ENCODE measurements at places on chromosomes 5 and 9.

DNA sequence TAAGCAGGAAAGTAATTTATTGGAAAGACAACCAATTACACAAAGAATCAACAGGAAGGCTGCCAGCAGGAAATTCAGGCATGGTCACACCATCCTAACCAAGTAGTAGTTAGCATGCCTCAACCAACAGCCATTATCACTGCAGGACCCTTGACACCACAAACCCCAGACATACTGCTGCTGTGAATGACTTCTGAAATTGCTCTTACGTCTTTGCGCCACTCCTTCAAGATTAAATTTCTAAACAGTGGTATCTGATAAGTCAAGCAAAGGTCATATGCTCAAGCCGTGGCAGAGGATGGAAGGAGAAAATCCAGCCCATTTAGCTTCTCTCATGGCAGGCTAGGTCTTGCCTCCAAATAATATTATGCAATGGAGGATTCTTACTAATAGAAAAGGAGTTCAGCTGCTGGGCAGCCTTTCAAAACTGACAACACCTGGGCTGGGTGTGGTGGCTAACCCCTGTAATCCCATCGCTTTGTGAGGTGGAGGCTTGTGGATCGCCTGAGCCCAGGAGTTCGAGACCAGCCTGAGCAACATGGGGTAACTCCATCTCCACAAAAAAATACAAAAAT lies 5.0 kb upstream of the PTGER4 start:
- DNase-seq: no peak

- no peak for DNase-seq
Measured at GRCh38 chr5:146081556-146081955, 23.8 kb downstream of the PLAC8L1 start.

GRCh38 chr5:52988335-52989024 lies 672 bp upstream of the ITGA2 start:
- DNase-seq: no peak

DNA sequence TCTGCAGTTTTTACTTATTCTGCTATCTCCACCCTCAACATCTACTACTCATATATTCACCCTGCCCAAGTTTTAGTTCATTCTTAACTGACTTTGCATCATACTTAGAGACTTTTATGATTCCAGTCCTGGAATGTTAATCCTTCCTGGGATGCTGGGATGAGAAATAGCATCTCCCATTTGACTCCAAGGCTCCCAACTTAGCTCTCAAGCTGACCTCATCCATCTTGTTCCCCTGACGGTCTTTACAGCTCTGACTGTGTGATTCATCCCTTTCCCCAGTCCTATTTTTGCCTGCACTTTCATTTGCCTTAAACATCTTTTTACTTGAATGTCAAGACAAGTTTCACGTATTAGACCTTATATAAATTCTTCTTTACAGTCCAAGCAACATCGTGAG lies 297.8 kb downstream of the EPB41L4A start:
- DNase-seq: no peak

GRCh38 chr9:107333363-107333762 lies 50.3 kb downstream of the RAD23B start:
- no peak for DNase-seq

- DNase-seq: no peak
Measured at GRCh38 chr5:83026930-83027687, 50.1 kb downstream of the TMEM167A start.

DNA sequence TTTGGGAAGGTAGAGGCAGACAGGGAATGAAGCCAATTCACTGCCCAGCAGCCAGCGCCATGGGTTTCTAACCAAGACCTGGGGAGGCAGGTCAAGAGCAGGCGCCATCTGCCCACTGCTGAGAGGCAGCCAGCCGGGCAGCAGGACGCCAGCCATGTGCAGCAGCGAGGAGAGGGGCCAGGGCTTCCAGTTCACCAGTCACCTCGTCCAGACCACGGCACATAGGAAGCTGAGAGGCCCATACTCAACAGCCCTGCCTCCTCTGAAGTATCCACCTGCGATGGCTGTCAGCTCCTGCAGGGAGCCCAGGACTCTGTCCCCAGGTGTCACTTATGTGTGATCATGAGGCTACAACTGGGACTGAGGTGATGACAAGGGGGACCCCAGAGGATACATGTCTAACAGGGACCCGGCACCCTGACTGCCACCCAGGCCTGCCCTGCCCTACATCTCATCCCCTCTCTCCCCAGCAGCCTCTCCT lies 30.1 kb downstream of the IPPK start:
- DNase-seq: no peak

DNA sequence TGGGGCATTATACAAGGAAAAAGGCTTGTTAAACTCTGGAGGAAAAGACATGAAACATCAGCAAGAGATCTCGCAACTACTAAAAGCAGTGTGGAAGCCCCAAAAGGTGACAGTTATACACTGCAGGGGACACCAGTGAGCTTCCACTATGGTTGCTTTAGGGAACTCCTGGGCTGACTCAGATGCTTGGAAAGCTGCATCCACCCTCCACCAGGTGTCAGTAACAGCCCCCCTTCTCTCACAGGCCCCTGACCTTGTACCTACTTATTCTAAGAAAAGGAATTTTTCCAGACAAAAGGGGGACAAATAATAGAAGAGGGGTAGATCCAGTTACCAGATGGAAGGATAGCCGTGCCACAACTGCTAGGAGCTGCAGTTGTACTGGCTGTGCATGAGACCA lies 154.4 kb upstream of the COX7C start:
- DNase-seq: no peak

DNA sequence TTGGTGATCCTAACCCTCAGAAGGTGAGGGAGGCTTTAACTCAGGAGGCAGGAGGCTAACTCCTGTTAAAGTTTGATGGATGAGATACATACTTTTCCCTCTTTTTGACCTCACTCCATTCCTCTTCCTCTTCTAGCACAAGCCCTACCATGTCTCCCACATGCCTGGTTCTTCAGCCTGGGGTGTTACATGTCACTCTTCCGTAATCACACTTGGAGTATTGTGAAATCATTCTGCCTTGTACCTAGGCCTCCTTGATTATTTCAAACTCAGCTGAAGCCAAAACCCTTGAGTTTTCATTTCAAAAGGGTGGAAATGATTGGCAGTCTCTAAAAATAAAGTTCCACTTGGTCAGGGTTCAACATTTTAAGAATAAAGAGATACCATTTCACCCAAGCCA lies 1.8 kb downstream of the PLAC8L1 start:
- DNase-seq: no peak

GRCh38 chr5:114185274-114185673 lies 176.6 kb upstream of the KCNN2 start:
- DNase-seq: no peak

DNA sequence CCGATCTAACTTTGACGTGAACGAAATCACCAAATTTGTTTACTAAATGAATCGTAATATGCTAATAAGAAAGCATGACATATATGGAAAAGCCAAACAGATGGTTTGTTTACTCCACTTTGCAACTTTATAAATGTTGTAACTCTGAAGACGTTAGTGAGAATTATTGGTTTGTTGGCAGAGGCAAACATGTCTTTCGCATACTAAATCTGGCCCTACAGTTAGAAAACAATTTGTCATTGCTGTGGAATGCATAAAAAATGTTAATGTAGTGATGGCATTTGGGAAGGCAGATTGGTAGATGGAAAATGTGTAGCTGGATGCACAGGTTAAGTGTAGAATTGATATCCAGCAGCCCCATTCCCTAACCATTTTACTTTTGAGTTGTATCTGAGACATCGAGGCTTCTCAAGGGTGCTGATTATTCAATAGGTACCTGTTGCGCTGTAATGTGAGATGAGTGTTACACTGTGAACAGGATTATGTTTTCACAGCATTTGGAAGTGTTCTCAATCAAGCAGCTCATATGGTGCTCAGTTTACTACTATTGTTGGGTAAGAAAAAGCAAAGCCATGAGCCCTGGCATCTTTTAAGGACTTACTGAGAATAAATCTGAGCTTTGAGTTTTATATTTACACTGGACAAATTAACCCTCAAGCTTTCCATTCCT lies 444.8 kb downstream of the BNC2 start:
- no peak for DNase-seq

- peak; percentile 45 for DNase-seq
Measured at GRCh38 chr9:129258124-129258822, 80.2 kb upstream of the IER5L start.

DNA sequence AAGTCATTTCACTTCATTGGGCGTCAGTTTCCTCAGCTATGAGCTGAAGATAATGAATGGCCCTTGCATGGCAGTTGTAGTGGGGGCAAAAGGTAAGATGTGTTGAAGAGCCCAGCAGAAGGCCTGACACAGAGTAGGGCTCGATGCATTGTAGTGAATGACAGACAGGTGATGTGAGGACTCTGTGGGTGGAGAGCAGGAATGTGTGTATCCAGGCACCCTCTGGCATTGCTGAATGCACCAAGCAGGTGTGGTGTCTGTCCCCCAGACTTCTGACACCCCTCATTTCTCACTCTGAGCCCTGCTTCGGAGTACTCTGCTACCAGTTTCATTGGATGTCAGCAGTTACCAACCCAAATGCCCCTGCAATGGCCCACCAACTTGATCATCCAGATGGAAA lies 22.4 kb downstream of the LHX2 start:
- DNase-seq: no peak

GRCh38 chr9:113503613-113504211 lies 40.2 kb downstream of the RGS3 start:
- no peak for DNase-seq

- DNase-seq: no peak
Measured at GRCh38 chr9:120579139-120580050, 572 bp downstream of the CDK5RAP2 start.

GRCh38 chr5:90356622-90357021 lies 52.9 kb downstream of the CETN3 start:
- DNase-seq: no peak

DNA sequence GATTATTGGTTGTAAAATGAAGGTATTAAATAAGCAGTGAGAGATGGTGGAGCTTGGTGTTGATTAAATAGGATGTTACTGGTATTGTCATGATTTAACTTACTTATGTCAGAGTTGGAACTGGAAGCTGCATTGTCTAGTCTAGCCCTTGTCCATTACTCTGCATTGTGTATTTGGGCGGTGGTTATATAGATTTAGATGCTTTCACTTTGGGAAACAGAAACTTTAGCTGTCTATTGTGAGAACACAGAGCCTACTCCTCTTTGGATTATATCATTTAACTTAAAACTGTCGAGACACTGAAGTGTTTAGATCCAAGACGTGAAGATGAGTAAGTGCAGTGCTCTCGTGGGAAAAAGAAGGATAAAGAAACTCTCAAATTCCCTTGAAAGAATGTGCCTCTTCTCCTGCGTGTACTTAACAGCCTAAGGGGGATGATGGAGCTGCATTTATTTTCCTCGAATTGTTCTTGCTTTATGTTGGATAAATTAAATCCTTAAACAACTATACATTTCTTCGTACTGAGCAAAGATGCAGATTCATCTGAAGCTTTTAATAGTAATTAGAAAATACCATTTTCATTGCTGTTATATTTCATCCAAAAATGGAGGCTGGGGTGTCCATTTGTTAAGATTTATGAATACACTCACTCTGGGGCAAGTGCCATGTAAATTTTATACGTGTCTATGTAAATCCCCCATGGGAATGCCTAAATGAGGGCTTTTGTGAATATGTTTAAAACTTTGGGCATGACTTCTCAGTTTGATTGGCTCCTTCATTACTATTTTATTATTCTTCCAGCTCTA lies 21.6 kb downstream of the FBXL7 start:
- no peak for DNase-seq

DNA sequence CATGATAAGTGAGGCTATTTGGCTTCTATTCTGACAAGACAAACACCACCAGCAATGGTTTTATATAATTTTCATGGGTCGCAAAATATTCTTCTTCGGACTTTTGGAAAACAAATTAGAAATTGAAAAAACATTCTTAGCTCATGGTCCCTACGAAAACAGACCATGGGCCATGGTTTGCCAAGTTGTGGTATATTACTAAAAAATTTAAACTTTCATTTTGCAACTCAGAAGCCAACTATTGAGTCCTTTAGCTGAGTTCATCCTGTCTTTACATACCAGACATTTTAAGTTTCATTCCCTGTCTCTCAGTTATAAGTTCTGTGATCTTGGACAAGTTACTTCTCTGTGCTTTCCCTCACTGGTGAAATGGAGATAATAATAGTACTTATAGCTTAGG lies 198.1 kb downstream of the CSNK1G3 start:
- DNase-seq: no peak

- no peak for DNase-seq
Measured at GRCh38 chr5:86532429-86532828, 85.3 kb upstream of the COX7C start.

DNA sequence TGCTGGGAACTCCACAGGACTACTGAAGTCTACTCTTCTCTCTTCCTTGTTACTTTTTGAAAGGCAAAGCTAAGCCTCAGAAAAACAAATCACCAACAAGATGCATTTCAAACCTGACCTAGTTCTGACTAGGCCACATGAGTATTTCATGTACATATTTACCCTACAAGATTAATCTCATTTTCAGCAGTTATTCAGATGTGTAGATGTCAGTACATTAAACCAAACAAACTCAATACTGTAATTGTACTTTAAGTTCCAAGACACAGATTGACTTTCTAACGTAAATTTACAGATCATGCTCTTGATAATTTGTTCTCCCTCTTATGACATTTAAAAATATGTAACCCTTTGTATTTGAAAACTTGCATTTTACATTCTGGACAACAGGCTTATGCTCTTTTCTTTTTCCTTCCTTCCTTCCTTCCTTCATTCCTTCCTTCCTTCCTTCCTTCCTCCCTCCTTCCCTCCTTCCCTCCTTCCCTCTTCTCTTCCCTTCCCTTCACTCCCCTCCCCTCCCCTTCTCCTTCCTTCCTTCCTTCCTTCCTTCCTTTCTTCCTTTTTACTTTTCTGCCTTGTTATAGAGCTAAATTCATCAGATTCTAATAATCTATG lies 1653.4 kb downstream of the EFNA5 start:
- no peak for DNase-seq

DNA sequence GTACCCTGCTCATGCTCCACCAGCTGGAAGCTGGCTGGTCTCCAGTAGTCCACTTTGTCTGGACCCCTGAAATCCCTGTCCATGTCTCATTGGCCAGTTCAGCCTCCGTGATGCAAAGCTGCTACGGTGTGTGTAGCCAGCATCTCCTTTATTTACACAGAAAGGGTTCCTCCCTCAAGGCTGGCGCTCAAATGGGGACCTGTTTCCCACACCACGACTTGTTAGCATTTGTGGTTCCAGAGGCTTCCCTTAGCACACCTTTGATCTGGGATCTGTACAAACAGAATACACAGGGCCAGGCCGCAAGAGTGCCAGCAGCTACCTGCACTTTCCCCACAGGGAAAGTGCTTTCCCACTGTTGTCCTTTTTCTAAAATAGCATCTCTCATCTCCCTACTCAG lies 5.7 kb upstream of the SMU1 start:
- no peak for DNase-seq

- no peak for DNase-seq
Measured at GRCh38 chr9:94638335-94639060, 820 bp downstream of the FBP1 start.

DNA sequence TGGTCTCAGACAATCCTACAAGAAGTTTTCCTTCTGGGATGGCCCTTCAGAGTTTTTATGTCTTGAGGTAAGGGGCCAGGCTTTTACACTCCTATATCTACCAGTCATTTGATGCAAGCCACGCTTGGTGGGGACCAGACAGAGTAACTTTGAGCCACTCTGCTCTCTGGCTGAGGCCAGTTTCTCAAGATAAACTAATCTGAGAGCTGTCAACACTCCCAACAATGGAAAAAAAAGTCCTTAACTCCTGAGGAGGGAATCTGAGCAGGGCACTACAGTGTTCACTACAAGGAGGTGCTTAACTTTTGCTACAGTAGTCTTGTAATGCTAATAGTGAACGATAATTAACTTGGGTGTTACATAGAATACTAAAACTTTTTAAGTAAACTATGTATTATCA lies 62.7 kb downstream of the MRPS30 start:
- DNase-seq: no peak
